Activated naive CD4-positive, alpha-beta T cell treated with anti-CD3 and anti-CD28 coated beads for 36 hours (primary cell): ENCODE measurements at places on chromosomes 2 and 18.

DNA sequence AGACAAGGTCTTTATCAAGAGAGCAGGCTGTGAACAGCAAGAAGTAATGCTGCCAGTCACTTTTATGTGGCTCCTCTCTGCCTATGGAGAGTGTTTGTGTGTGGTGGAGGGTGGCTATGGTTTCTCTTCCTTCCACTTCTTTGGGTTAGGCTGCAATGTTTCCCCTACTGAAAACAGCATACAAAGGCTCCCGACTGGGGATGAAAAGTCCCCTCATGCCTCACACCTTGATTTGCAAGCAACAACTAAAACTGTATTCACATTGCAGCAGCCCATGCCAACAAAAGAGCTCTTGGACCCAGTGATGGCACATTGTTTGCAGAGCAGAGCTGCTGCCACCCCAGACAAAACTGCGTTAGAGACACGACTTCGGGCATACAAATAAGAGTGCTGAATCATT lies 301.6 kb downstream of the SLC8A1 start:
- no peaks in the 10 kb centered on the region for H3K4me1 ChIP-seq
- DNase-seq, result no peak
- no peaks in the 10 kb centered on the region for H3K36me3 ChIP-seq
- H3K4me3 ChIP-seq, result no peak overlapping the region

DNA sequence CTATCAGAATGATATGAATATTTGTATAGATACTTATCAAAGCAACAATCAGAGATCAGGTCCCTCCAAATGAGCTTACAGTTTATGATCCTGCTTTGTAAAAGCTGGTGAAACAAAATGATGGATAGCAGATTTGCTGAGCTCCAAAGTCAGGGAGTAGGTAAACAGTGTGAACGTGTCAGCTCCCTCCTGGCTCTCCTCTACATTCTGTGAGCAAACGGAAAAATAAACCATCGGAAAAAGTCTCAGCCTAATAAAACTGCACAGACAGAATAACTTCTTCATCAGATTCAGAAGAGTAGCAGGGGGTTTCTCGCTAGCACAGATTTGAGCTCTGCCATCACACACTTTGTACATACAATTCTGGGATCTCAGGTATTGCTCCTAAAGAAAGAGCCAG lies 51.3 kb downstream of the BCL11A start:
- DNase-seq, result no peak
- H3K27ac ChIP-seq, result no peak overlapping the region
- H3K4me1 ChIP-seq, result no peaks in the 10 kb centered on the region
- no peaks in the 10 kb centered on the region for H3K36me3 ChIP-seq
- no peak overlapping the region for H3K4me3 ChIP-seq
- H3K27me3 ChIP-seq, result peaks cover 6% of the 10 kb centered on the region

- H3K4me3 ChIP-seq, result peak overlapping the region; percentile 74
- H3K36me3 ChIP-seq, result peaks cover 18% of the 10 kb centered on the region
- peak overlapping the region; percentile 71 for H3K27ac ChIP-seq
- H3K27me3 ChIP-seq, result peaks cover 15% of the 10 kb centered on the region
Observed at GRCh38 chr18:35580701-35581539, 620 bp upstream of the GALNT1 start.

DNA sequence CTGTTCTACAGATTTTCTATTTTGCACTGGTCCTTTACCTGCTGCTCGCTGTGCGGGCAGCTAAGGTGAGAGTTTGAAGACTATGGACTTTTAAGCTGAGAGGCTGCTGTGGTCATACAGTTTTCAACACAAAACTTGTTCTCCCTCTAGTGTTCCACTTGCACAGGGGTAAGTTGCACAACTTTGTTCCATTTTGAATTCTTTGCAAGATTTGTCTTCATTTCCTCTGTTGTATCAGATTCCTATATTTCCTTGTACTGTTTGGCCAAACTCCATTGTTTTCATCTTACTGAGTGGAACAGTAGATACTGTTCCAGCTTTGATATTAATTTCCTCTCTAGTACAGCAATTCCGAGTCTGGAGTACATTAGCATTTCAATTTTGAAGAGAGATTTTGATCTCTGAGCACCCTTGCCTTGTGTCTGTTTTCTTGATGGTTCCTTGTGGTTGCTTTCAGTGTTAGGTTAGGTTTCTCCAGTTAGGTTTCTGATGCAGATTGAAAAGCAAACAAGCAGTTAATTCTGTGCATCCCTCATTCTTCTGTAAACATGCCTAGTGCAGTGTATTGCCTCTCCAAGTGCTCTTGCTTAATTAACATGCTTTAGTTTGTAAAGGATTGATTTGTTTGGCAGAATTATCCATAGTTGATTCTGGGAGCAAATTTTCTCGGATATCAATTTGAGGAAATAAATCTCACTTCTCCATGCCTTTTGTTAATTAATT lies 188.8 kb downstream of the PTPRM start:
- no peak overlapping the region for H3K27ac ChIP-seq
- H3K4me3 ChIP-seq, result no peak overlapping the region
- H3K36me3 ChIP-seq, result no peaks in the 10 kb centered on the region
- no peak for DNase-seq
- no peaks in the 10 kb centered on the region for H3K4me1 ChIP-seq

DNA sequence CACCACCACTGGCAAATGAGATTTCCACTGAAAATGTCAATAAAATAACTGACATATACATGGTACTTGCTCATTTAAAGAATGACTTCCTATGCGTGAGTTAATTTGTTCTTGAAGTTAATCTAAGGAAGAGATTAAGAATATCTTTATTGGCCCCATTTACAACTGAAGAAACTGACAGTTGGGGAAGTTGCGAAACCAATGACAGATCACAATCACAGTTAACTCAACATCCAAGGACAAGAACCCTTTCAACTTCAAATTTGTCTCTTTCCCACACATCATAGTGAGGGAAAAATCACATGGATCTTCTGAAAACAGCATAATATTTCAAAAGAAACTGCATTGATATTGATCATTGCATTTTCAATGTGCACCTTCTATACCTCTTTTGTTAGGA lies 565.4 kb downstream of the IRS1 start:
- DNase-seq, result no peak
- H3K36me3 ChIP-seq, result no peaks in the 10 kb centered on the region

DNA sequence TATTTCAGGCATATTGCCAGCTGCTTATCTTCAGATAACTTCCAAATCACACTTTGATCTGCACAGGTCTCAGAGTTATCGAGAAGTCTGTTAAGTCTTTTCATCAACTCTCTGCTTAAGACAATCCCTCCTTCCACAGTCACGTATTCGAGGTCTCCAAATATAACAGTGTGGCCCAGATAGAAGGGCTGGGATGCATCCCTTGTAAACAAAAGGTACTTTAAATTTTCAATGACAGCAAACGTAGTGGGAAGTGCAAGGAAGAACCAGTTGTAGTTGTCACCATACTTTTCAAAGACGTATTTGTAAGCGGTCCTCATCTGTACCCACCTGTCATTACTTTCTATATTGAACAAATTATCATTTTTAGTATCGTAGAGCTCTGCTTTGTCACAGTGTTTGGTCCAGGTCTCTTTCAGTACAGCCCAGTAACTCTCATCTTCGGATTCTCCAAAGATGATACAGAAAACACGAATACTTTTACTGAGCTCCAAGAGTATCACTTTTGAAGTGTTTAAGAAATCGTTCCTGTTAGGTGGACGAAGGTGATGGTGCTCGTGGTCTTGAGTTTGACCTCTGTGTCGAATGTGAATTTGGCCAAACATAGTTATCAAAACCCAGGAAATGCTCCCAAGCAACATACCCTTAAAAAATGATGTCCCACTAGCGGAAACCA lies 445 bp downstream of the C1GALT1C1L start:
- DNase-seq, result no peak
- H3K4me3 ChIP-seq, result peak overlapping the region; percentile 55
- no peaks in the 10 kb centered on the region for H3K36me3 ChIP-seq
- H3K27me3 ChIP-seq, result peaks cover 28% of the 10 kb centered on the region
- H3K27ac ChIP-seq, result no peak overlapping the region

GRCh38 chr2:216538538-216538937 lies 39.9 kb downstream of the RPL37A start:
- no peak overlapping the region for H3K27ac ChIP-seq
- DNase-seq, result no peak
- H3K27me3 ChIP-seq, result peaks cover 2% of the 10 kb centered on the region
- no peak overlapping the region for H3K4me3 ChIP-seq
- no peaks in the 10 kb centered on the region for H3K36me3 ChIP-seq
- peaks cover 5% of the 10 kb centered on the region for H3K4me1 ChIP-seq

DNA sequence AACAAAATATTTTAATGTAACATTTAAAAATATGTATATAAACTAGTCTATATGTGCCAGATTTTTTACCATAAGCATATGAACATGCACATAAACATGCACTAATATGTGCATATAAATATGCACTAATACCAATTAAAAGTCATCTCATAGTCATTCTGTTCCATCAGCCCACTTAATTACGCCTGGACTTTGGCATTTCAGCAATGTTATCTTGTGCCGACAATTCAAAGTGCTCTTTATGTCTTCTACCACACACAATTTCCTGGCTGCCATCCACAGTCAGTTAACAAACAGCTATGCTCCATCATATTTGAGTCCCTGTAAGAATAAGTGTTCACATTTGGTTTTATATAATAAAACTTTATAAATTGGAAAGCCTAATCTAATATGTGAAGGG lies 92.6 kb upstream of the TSPYL6 start:
- no peak overlapping the region for H3K27ac ChIP-seq
- DNase-seq, result no peak
- no peaks in the 10 kb centered on the region for H3K4me1 ChIP-seq

DNA sequence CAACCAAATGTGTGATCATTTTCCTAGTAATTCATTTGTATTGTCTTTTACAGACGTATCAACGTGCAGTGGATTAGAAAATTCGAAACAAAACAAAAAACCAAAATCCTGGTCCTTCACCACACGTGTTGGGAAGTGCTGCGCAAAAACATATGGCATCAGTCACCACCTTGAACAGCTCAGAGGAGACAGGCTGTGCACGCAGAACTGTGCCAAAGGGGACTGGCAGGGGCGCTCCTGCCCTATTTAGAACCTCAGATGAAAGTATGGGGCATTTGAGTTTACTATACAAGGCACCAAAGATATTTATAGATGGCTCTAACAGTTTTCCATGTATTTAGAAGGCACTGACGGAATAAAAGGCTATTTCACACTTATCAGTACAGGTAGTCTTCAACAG lies 42.3 kb downstream of the NOL10 start:
- peaks cover 4% of the 10 kb centered on the region for H3K4me1 ChIP-seq
- no peak overlapping the region for H3K4me3 ChIP-seq
- no peak for DNase-seq
- peaks cover 34% of the 10 kb centered on the region for H3K36me3 ChIP-seq
- H3K27ac ChIP-seq, result no peak overlapping the region

DNA sequence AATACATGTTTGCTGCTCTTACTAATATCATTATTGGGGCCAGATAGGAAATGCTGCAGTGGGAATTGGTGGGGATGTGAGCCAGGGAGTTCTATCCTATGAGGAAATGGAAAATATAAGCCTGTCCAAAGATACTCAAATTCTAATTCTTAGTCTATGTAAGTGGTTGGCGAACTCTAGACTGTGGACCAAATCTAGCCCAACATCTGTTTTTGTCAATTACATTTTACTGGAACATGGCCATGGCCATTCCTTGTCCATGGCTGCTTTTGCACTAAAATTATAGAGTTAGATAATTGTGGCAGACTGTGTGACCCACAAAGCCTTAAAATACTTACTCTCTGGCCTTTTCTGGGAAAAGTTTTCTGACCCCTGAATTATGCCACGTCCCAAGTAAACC lies 113.3 kb downstream of the MGAT5 start:
- H3K36me3 ChIP-seq, result peaks cover 16% of the 10 kb centered on the region
- H3K4me1 ChIP-seq, result peaks cover 23% of the 10 kb centered on the region
- H3K27me3 ChIP-seq, result no peaks in the 10 kb centered on the region
- no peak overlapping the region for H3K27ac ChIP-seq
- DNase-seq, result no peak
- H3K4me3 ChIP-seq, result no peak overlapping the region

- peaks cover 6% of the 10 kb centered on the region for H3K4me1 ChIP-seq
- no peak overlapping the region for H3K27ac ChIP-seq
- H3K27me3 ChIP-seq, result no peaks in the 10 kb centered on the region
- H3K4me3 ChIP-seq, result no peak overlapping the region
Observed at GRCh38 chr2:46394649-46395510, 84.5 kb upstream of the TMEM247 start.

GRCh38 chr2:16104949-16105668 lies 164.8 kb downstream of the MYCN start:
- no peak overlapping the region for H3K4me3 ChIP-seq
- no peak overlapping the region for H3K27ac ChIP-seq
- H3K36me3 ChIP-seq, result no peaks in the 10 kb centered on the region
- no peaks in the 10 kb centered on the region for H3K27me3 ChIP-seq
- DNase-seq, result no peak
- no peaks in the 10 kb centered on the region for H3K4me1 ChIP-seq

- H3K27ac ChIP-seq, result no peak overlapping the region
- DNase-seq, result no peak
- no peak overlapping the region for H3K4me3 ChIP-seq
- H3K36me3 ChIP-seq, result peaks cover 13% of the 10 kb centered on the region
- no peaks in the 10 kb centered on the region for H3K27me3 ChIP-seq
Observed at GRCh38 chr18:2559249-2559648, 12.1 kb downstream of the METTL4 start.

GRCh38 chr2:104078431-104079157 lies 775.3 kb upstream of the POU3F3 start:
- H3K36me3 ChIP-seq, result no peaks in the 10 kb centered on the region
- H3K4me3 ChIP-seq, result no peak overlapping the region
- H3K4me1 ChIP-seq, result no peaks in the 10 kb centered on the region
- H3K27ac ChIP-seq, result no peak overlapping the region
- DNase-seq, result no peak
- no peaks in the 10 kb centered on the region for H3K27me3 ChIP-seq

DNA sequence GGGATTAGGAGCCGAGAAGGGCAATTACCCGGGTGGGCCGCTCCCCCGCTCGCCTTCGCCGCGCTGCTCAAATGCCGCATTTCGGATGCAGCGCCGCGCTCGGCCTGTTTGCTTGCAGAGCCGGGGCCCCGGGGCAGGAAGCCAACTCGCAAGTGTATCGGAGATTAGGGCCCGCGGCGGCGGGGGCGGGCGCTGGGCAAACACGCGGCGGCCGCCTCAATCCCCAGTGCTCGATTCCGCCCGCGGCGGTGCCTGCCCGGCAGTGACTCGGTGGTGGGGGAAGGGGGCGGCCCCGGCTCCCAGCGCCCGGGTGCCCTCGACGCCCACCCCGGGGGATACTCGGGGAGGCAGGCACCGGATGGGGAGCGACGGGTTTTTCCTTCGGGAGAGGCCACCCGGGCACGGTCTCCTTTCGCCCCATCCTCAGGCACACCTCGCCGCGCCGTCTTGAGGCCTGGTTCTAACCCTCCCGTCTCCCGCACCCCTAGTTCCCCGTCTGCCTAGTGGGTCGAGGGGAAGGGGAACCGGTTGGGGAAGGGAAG lies 26.6 kb upstream of the NOTO start:
- peak; percentile 84 for DNase-seq
- peaks cover 24% of the 10 kb centered on the region for H3K4me1 ChIP-seq
- H3K4me3 ChIP-seq, result peak overlapping the region; percentile 78
- H3K27me3 ChIP-seq, result peaks cover 26% of the 10 kb centered on the region
- H3K27ac ChIP-seq, result no peak overlapping the region
- H3K36me3 ChIP-seq, result no peaks in the 10 kb centered on the region
